ENCODE measurements at places on chromosomes 2 and 18. TPM values are rescaled to one million over a fixed set of nuclear protein-coding genes. Genes with fewer than 3 reads are reported as not detected.

Gene LYPD6
- total RNA-seq: 5.2 TPM

Gene ABCG5
- not detected for total RNA-seq

Gene ADCYAP1
- not detected for total RNA-seq

Gene PLGLB1
- total RNA-seq: 0.32 TPM

Gene LOXHD1
- under 0.01 TPM for total RNA-seq

Gene GPR155
- total RNA-seq: 2.3 TPM

All from fibroblast of villous mesenchyme (primary cell).